ENCODE measurements at places on chromosomes 12 and 14.

- DNase-seq, result no peak
Measured at GRCh38 chr14:105439710-105440553, 20.3 kb downstream of the MTA1 start.

- no peak for DNase-seq
Measured at GRCh38 chr14:44895716-44896115, 66.0 kb downstream of the KLHL28 start.

DNA sequence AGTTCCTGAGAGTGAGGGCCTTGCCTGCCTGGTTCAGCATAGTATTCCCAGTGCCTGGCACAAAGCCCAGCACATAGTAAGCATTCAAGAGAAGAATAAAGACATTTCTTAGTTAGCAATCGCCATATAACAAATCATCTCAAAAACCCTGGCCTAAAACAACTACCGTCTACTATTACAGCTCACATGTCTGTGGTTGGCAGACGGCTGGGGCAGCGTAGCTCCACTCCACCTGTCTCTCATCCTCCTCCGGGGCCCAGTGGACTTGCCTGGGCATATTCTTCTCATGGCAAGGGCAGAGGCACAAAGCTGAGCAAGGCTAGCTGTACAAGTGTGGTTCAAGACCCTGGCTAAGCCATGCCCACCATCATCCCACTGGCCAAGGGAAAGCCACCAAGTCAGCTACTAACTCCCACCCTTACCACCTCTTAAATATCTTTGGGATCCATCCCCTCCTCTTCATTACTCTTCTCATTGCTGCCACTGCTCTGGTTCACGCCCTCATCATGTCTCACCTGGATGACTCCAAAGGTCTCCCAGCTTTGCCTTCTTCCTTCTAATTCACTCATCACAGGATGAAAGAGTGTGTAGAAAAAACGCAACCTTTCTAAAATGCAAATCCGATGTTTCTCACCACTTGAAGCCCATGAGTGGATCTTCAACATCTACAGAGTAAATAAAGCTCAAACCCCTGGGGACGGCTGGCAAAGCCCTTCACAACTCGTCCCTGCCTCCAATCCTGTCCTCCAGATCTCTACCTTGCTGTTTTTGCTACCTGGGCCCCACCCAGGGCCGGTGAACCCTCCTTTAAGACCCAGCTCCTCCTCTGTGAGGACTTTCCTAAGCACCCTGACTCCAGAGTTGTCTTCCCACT is 10.4 kb downstream of the TMEM229B start:
- no peak for DNase-seq

DNA sequence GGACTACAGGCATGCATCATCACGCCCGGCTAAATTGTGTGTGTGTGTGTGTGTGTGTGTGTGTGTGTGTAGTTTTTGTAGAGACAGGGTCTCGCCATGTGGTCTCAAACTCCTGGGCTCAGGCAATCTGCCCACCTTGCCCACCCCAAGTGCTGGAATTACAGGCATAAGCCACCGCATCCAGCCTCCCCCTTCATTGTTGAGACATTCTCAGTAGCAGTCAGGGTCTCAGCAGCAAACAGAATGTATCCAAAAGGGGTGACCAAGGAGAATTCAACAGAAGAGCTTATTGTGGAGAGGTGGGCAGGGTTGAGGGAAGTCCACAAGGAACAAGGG is 37.3 kb upstream of the PLEKHG6 start:
- DNase-seq, result no peak

- DNase-seq, result peak; percentile 74
Measured at GRCh38 chr12:120639771-120640721, at the start of gene CABP1. CABP1 (plus strand) TSS chr12:120640626; CDS start chr12:120640686, 60 bp downstream.

DNA sequence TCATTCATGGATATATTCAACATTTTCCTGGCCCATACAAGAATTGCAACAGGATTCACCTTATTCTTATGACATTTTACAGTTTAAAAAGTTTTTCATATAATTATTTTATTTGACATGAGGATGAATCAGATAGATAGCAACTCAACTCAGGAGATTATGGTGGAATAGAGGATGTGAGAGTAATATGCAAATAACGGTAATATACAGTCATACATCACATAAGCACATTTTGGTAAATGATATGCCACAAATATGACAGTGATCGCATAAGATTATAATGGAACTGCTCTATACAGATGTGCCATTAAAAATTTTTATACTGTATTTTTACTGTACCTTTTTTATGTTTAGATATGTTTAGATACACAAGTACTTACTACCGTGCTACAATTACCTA is 24.1 kb upstream of the CRADD start:
- no peak for DNase-seq

GRCh38 chr12:8553088-8553627 is 12.5 kb upstream of the CLEC4E start:
- DNase-seq, result no peak

DNA sequence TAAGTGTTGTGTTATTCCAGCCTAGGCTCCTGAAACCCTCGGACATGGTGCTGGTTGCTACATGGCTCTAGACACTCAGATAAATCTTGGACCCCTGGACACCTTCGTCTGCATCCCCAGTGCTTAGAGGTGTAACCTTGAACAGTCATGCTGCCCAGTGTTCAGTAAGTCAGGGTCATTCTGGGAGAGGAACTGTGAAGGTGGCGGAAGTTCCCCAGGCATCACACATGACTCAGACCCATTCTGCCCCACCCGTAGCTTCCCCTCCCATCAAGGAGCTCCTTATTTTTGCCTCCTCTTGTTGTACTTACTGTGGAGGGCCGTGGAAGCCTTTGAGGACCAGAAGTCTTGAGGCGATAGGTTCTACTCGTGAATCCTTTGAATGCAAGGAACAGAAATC is 18.1 kb upstream of the SSPN start:
- DNase-seq, result no peak

Data from stimulated activated CD4-positive, alpha-beta T cell treated with anti-CD3 and anti-CD28 coated beads, Interleukin-2, amount 100 ng/mL, for 24 hours (primary cell).